ENCODE measurements at places on chromosomes 5 and 9.

GRCh38 chr5:1318659-1319251, 23.9 kb upstream of the TERT start:
- no peak for DNase-seq

DNA sequence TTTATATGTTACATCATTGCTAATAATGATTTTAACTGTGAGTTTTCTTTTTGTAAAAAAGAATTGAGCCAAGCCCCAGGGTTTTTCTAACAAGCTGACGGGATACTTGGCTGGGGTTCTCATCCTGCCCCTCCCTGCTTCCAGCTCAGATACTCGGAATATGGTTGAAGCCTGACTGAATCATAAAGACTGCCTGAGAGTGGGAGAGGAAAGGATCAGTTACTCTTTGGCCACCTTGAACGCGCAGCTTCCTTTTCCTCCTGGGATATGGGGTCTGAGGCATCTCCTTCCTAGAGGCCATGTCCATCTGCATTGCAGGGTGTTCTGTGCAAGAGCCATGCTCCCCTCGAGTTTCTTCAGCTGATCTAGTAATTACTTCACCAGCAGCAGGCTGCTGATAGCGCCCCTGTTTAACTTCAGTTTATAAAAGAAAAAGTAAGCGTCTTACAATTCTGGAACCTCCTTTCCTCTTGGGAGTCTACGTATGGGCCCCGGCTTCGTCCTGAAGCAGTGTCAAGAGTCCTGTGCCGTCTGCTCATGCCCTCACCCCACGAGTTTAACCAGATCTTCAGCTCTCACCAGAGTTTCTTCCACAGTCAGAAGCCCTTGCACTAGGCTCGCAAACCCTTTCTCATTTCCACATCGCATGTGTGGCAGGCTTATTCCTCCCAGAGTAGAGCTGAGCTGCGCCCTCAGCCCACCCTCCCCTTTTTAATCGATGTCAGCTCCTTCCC, 130.0 kb downstream of the MVB12B start:
- no peak for DNase-seq

GRCh38 chr5:132458226-132458560, 32.4 kb downstream of the IRF1 start:
- DNase-seq, result no peak

DNA sequence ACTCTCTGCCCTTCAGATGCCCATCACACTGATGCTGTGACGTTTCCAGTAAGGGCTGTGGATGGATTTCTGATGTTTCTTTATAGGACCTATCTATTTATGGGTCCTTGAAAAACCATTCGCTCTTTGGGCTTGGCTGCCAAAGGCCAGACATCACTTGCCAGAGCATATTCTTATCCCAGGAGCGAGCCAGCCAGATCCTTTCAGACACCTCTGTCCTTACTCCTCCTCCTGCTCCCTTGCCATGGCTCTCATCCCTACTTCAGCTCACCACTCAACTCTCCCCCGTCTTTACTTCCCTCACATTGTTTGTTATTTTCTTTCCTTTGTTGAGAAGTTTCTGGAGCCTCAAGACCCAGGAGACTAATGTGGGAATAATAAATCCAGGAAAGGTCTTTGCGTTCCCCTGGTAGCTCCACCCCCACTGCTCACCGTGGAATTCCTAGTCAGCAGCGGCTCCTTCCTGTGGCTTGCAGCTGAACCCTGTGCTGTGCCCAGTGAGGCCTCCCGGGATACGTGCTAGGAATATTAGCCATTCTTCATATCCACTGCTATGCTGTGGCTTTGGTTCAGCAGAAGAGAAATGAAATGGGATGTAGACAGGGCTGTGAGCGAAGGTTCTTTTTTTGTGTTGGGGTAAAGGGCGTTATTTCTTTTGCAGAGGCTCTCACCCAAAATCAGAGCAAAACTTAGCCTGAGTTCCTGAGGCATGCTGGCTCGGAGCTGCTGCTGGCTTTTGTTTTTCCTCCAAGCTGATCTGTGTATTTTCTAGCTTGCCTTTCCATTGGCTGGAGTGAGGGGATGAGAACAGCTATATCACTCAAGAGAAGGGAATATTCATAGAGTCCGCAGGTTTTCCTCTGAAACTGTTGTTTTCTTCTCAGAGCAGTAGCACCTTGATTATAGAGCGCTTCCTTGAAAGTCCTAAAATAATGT, 171.1 kb downstream of the SAXO1 start:
- DNase-seq, result no peak

DNA sequence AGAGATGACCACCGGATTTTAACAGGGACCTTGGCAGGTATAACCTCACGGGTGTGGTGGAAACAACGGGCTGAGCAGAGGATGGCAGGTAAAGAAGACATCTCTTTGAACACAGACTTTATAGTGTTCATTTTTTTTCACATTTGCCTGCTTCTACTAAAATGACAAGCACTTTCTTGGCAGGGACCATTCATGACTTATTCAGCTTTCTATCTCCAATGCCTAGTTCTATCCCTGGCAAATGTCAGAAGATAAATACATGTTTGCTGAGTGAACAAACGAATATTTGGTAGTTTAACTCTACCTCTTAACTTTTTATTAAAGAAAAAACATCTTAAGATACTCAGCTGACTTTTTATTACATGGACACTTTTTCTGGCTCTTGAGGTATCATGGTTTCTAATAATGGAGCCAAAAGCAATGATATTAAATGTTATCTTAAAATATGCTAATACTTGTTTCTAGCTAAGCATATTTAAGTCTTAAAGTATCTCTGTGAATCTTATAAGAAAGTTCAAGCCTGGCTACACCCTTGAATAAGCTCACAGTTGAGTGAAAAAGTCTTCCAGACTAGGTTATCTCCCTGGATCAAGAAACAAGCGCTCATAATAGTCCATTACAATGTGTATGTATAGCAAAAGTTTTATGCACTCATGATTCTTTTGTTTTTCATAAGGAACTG, 8.5 kb downstream of the ELL2 start:
- no peak for DNase-seq

GRCh38 chr9:127406799-127407491, 10.0 kb downstream of the SLC2A8 start:
- DNase-seq, result no peak

DNA sequence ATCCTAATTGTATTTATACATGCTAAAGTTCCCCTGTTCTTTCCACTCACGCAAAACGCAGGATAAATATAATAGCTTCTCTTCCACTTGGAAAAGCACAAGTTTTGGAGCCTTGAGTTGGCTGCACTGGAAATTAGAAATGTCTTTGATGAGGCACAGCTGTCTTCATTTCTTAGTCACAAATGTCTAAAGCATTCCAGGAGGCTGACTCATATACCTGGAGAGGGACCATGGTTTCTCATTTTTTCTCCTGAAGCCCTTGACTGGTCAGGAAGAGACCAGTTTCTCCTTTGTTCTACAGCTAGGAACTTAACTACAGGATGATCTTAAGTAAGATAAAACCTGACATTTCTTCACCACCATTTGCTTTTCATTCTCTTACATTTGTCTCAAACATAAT, 16.2 kb downstream of the MTX3 start:
- DNase-seq, result no peak

GRCh38 chr5:179618923-179619554, 4.4 kb downstream of the HNRNPH1 start:
- no peak for DNase-seq

- no peak for DNase-seq
Measured at GRCh38 chr9:137192859-137193258, 4.4 kb downstream of the SSNA1 start.

DNA sequence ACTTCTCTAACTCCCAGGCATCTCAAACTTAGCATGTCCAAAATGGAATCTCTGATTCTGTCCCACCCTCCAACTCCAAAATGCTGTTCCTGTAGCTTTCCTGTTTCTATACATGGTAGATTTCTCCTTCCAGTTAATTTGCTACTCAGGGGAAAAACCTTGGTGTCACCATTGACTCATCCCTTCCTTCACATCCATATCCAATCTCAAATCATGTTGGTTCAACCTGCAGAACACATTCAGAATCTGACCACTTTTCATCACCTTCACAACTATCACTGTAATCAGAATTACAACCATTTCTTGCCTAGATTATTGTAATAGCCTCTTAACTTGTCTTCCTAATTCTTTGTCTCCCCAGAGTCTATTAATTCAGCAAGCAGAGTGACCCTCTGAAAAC, 10.8 kb downstream of the RIOK2 start:
- no peak for DNase-seq

DNA sequence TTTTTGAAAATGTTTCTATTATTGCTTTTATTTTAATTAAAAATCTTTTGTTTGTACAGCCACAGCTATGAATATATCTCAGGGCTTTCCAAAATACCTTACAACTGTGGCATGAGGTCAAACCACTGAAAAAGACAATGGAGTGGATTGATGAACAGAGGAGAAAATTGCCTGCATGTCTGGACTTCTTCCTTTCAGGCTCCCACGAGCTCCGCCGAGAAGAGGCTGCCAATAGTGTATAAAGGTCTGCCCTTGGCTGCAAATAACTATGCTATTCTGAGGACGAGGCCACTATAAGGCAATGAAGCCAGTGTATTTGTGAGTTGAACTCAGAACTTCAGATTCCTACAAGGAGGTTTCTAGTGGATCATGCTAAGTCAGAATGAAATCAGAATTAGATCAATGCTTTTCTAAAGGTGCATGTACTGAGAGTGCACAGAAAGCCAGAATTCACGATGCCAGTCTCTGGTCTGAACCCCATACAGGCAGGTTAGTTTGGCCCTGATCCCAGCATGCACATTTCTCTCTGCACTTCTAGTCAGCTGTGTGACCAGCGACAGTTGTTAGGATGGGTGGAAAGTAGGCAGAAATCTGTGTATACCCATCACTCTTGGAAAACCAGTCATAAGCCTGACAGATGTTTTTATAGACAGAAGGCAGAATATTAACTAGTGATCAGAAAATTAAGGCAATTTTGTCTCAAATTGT, 42.7 kb upstream of the PLPP1 start:
- no peak for DNase-seq

GRCh38 chr5:41843456-41844370, 26.5 kb downstream of the OXCT1 start:
- peak; percentile 47 for DNase-seq

DNA sequence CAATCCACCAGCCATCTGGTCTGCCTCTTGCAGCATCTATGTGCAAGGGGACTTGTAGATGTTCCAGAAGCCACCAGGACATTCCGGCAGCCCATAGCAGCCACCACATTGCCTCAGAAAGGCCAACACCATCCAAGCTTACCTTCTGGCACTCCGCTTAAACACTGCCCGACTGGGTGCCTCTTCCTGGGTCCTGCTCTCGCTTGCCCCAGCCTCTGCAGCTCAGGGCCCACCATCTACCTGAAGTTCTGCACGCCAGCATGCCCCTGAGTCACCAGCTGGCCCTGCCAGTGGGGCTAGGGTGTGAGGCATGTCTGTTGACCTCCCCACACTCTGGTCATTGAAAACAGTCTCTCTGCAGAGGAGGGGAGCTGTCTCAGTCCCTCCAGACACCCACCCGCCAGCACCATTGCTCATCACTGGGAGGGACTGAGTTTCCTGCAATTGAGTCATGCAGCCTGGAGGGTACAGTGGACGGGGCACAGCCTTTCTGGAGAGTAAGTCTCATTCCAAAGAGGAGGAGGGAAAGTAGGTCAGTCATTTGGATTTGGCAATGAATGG, 16.9 kb upstream of the COL5A1 start:
- no peak for DNase-seq

DNA sequence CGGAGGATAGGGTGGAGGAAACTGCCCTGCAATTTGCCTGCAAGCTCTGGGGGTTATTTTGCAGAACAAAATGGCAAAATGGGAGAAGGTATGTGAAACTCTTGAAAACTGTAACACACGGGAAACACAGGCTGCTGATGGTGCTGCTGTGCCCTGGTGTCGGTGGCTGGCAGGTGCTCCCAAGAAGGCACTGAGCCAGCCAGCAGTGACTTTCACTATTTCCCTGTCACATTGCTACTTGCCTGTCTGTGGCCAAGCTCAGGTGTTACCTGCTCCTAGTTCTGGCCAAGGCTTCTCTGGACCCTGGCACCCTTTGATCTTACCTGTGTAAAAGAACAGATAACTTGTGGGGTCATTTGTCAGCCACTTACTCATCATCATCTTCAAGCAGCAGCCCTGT, 102.2 kb downstream of the CMYA5 start:
- DNase-seq, result no peak

GRCh38 chr5:71711610-71712009, 7.5 kb upstream of the CARTPT start:
- no peak for DNase-seq

- DNase-seq, result no peak
Measured at GRCh38 chr9:4553951-4554381, 63.7 kb downstream of the SLC1A1 start.

DNA sequence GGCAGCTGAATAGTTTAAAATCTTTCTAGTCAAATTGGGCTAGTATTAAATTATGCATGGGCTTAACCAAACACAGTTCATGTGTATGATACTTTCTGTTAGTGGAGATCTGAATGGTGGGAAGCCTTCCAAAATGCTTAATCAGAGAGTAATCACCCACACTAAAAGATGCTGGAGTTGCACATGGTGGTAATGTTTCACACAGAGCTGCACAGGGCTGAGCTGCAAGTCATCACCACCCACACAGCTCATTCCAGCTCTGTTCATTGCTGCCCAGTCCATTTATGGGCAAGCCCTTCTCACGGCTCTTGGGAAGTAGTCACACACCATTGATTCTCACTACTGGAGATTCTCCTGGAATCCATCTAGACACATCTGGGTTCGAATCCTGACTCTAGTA, 351.5 kb upstream of the KCNN2 start:
- no peak for DNase-seq

GRCh38 chr9:37437010-37437409, 14.5 kb downstream of the GRHPR start:
- DNase-seq, result no peak

DNA sequence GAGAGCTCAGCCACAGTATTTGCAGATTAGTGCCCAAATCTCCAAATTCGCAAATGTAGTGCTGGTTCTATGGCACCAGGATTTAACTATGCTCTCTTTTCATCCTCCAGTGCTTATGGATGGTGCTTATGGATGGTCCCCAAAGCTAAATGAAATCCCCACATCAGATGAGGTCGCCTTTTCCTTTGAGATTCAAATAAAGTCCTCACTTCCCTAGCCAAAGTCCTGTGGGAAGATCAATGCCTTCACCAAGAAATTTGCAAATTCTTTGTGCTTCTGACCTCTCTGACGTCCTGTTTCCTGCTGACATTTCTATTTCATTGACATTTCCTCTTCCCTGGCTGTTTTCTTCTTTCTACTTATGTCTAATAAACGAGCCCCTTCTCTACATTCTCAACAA, 1077.0 kb upstream of the C9orf72 start:
- no peak for DNase-seq

GRCh38 chr5:108655750-108656450, 91.8 kb upstream of the FER start:
- DNase-seq, result no peak

DNA sequence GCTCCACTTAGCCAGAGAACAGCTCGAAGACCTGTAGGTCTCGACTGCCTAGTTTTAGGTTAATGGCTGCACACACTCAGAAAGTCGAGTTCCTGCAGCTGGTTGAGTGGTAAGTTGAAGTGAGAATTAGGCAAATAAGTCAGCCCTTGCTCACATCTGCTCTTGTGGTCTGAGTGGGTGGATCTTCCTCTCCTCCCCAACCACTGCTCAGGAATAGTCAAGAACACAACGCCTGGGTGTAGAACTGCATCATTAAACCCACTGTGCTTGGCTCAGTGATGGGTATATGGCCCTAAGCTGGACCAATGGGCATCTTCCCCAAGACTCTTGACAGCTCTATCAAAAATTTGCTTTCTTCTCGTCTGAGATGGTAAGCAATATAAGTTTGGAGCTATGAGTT, 20.9 kb upstream of the ADAM19 start:
- DNase-seq, result no peak
